Testis (tissue), 5 donors: ENCODE measurements at places on chromosomes 5 and 9. TPM values are rescaled to one million over a fixed set of nuclear protein-coding genes. Genes with fewer than 3 reads are reported as not detected.

The FCN2 gene
- 0.43 TPM for total RNA-seq

The DRD1 gene
- total RNA-seq: 0.06 TPM

The SVEP1 gene
- total RNA-seq: 4.6 TPM

The ABL1 gene
- total RNA-seq: 57.2 TPM

The FAM221B gene
- 4.2 TPM for total RNA-seq

- DNase-seq: no peak
These were observed 600.4 kb downstream of the CCDC171 start for GRCh38 chr9:16153221-16153620.

DNA sequence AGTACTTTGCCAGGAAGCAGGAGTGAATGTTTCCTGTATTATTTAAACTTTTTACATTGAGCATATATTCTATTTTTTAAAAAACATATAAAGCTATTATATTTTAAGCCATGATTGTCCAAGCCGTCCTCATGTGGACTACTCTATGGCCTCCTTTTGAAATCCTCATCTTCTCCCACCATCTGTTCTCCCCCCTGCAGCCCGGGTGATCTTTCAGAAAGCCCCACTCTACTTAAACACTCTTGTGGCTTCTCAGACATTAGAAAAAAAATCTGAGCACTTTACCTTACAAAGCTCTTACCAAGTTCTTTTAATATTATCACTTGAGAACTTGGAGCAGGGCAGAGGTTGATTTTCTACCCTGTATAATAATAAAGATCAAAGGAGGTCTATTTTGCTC is 95.4 kb downstream of the CAVIN4 start:
- DNase-seq: no peak

- no peak for DNase-seq
These were observed 82.9 kb downstream of the RAPGEF1 start for GRCh38 chr9:131657037-131657377.

GRCh38 chr5:123450114-123450513 is 26.9 kb upstream of the CEP120 start:
- no peak for DNase-seq

- no peak for DNase-seq
These were observed 17.4 kb upstream of the CEP120 start for GRCh38 chr5:123440456-123441181.

GRCh38 chr5:172904643-172905345 is 54.4 kb upstream of the RPL26L1 start:
- DNase-seq: peak; percentile 81

- no peak for DNase-seq
These were observed 23.9 kb upstream of the KIF4B start for GRCh38 chr5:154989626-154990025.

GRCh38 chr9:3200331-3200774 is 325.4 kb downstream of the RFX3 start:
- DNase-seq: no peak

GRCh38 chr5:136106351-136107031 is 26.2 kb upstream of the SMAD5 start:
- DNase-seq: no peak
